ENCODE measurements at places on chromosomes 5 and 9. TPM values are rescaled to one million over a fixed set of nuclear protein-coding genes. Genes with fewer than 3 reads are reported as not detected.

The NEUROG1 gene
- total RNA-seq: not detected

The SPTLC1 gene
- total RNA-seq: 71.5 TPM

The EQTN gene
- total RNA-seq: 0.95 TPM

The UBAP2 gene
- total RNA-seq: 32.7 TPM

The MTAP gene
- 43.3 TPM for total RNA-seq

The HMMR gene
- total RNA-seq: 0.24 TPM
